ENCODE measurements at places on chromosomes 3 and 15.

GRCh38 chr3:40550167-40550566 is 25.4 kb downstream of the ZNF621 start:
- peak; percentile 40 for DNase-seq

- no peak for DNase-seq
Measured at GRCh38 chr3:57889807-57890206, 118.4 kb upstream of the FLNB start.

DNA sequence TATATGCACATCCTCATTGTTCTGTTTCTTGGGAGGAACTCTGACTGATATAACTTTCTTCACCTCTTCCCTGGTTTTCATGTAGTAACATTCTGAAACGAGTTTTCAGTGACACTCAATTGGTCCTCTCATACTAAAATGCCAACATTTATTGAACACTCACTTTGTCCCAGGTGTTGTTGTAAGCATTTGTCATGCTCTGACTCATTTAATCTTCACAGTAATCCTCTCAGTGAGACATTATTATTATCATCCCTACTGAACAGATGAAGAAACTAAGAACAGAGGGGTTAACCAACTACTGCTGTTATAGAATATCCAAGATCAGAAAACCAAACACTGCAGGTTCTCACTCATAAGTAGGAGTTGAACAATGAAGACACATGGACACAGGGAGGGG is 94.1 kb upstream of the MRPL3 start:
- peak; percentile 28 for DNase-seq

GRCh38 chr3:172034786-172035685 is 4.3 kb upstream of the FNDC3B start:
- no peak for DNase-seq

GRCh38 chr3:18402239-18402799 is 22.8 kb downstream of the SATB1 start:
- DNase-seq: no peak

GRCh38 chr15:69324565-69324964 is 25.9 kb downstream of the PAQR5 start:
- no peak for DNase-seq

DNA sequence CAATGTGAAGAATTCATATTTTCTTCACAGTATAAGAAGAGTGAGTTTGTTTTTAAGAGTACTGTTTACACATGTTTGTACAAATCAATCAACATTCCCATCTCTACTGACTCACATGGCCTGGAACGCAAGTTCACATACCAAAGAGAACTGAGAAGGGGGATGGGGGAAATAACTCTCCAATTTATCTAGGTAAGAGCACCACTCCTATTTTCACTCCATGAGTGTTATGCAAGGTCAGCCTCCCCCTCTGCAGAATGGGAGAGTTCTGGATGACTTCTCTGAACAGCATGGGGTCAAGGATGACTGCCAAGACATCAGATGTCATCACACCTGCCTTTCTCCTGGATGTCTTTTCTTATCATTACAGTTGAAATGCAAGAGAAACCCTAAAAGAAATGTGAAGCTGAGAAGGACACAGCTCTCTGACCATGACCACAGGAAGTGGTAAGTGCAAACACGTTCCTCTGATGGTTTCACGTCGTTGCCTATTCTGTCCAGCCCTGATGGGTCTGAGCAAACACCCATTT is 95.2 kb downstream of the SEMA6D start:
- DNase-seq: peak; percentile 5

DNA sequence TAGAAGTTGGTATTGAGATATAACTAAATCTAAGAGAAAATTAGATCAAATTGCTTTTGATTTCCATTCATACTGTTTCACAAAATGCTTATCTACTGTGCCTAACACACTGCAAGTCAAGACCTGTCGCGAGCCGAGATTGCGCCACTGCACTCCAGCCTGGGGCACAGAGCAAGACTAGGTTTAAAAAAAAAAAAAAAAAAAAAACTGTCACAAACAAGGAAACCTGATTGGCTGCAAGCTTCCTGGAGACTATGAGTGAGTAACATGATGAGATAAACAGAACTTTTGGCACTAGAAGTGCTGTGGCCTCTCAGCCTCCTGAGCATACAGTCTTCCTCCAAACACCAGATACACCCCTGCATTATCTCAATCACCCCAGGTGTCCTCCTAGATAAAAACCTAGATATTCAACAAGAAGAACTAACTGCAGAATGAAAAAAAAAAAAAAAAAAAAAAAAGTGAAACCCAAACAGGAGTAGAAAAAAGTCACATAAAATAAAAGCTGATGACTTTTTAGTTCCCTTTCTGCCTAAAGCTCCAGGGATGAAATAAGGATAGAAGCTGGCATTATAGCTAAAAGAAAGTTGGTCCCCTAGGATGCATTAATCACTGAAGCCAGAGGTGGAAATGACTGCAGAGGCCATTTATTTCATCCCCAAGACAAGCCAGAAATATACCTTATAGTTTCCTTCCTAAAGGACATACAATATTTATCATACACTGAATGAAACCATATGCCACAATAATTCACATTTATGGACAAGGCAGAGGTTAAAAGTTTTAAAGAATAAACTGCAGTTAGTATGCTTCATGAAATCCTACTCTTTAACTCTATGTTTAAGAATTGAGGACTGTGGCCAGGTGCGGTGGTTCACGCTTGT is 82.4 kb downstream of the P3H2 start:
- peak; percentile 50 for DNase-seq

DNA sequence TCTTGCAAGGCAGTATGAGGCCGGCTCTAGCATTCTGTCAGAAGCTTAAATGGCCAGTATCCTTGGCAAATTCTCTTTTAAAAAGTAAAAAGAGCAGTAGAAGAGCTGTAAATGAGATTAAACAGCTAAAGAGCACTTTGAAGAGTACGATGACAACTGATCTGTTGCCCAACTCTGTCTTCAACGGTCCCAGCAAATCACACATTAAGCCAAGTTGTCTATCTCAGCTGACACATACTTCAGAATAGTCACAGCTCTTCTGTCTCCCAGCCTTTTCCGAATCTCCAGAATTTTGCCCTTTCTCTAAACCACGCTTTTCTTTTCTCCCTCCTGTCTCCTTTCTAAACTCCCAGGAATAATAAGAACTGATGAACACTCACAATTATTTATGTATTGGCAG is 51.7 kb downstream of the PRICKLE2 start:
- no peak for DNase-seq

GRCh38 chr3:179473565-179473964 is 22.3 kb upstream of the GNB4 start:
- DNase-seq: no peak

DNA sequence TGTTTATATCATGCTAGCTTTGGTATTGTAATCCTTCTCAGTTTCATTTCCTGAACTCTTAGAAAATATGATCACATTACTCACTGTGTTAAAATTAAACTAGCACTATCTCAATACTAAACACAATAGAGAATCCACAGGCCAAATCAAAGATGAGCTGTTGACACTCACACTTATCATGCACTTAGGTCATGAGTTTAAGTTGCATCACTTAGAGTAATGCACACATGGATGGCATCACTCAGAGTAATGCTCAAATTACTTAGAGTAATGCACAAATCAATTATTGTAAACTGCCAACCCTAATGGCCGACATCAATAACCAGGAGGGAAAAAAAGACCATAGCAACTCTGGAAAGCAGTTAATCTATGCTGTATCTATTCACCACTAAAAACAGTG is 40.0 kb upstream of the MCF2L2 start:
- no peak for DNase-seq

DNA sequence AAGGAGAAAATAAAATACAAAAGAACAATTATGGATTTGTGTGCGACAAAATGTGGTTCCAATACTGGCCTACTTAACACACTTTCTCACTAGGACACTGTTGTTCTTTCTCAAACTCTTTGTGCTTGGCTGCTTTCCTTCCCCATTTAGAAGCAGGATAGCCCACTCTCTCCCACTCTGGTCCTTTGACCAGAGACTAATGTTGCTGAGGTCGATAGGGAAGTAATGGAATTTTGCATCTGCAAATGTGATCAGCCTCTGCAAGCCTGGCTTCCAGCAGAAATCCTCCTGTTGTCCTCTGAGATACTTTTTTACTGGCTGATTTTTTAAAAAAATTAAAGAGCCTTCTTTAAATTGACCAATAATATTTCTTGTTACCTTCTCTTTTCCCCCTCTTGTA is 71.0 kb downstream of the PPM1L start:
- no peak for DNase-seq

DNA sequence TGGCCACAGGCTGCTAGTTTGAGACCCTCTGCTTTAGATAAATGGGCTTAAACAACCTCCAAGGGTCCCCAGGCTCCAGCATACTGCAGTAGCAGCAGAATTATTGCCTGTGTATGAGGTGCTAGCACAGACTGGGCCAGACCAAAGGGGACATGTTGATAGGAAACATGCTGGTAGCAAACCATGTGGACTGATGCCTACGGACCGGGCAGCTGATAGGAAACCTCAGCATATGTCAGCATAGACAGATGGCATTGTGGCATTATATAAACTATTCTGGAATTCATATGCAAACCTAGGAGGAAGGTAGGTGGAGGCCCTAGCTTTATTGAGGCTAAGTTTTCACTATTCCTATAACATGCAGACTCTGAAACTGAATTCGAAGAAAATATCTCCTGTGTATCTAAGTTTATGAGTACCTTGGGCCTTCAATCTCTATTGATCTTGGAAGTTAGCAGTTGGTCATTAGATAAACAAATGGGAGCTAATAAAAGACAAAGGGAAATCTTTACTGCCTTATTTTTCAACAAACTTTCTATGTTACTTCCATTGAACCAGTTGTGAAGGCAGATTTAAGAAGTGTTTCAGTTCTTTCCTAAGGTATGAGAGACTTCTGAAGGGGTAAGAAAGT is 1.7 kb upstream of the HGD start:
- no peak for DNase-seq

DNA sequence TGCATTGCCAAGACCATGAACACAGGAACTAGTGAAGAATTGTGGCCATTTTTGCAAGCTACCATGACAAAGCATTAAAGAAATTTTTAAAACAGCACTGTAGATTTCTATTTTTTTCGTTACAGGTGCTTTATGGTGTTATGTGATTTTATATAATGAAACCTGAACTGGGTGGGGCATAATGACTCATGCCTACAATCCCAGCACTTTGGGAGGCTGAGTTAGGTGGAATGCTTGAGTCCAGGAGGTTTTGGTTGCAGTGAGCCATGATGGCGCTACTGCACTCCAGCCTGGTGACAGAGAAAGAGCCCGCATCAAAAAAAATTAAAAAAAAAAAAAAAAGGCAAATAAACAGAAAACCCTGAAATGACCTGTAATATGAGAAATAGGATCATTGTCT is 846.7 kb downstream of the EPHA3 start:
- no peak for DNase-seq

GRCh38 chr3:165455360-165455759 is 259.2 kb upstream of the SLITRK3 start:
- no peak for DNase-seq

DNA sequence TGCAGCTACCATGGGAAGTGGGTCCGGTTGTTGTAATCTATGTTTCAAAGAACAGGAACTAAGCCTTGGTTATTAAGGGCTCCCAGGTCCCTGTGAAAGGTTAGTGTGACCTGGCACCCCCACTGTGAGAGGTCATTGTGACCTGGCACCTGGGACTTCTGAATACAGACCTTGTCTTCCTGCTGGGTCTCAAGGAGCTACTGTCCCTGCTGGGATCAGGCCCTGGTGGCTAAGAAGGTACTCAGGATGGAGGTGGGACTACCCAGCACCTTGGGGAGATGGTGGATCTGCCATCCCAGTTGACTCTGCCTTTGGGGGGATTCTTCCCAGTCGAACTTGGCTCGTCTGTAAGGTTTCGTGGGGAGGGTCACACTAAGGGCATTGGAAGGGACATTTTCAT is 10.3 kb upstream of the SLCO2A1 start:
- no peak for DNase-seq

Measured in foreskin fibroblast (primary cell).